ENCODE measurements at places on chromosomes 11 and 22. TPM values are rescaled to one million over a fixed set of nuclear protein-coding genes. Genes with fewer than 3 reads are reported as not detected.

The SLC22A25 gene
- total RNA-seq = not detected

The PHLDA2 gene
- total RNA-seq = 5.0 TPM

The OMP gene
- 1.2 TPM for total RNA-seq

The CAPN5 gene
- total RNA-seq = 27.5 TPM

The KRTAP5-10 gene
- total RNA-seq = not detected

The OR56A4 gene
- total RNA-seq = not detected

The MS4A4E gene
- total RNA-seq = not detected

The MIOX gene
- total RNA-seq = not detected

The CNIH2 gene
- total RNA-seq = 0.37 TPM

The CDCA5 gene
- 6.0 TPM for total RNA-seq

The DEUP1 gene
- total RNA-seq = not detected

The NDUFS8 gene
- total RNA-seq = 78.4 TPM

The LRRC74B gene
- total RNA-seq = under 0.01 TPM

The MORC2 gene
- 16.6 TPM for total RNA-seq

The MFRP gene
- not detected for total RNA-seq

The PIWIL4 gene
- total RNA-seq = 2.5 TPM

The RELT gene
- total RNA-seq = 10.9 TPM

The BSCL2 gene
- total RNA-seq = 41.1 TPM

The LMO2 gene
- total RNA-seq = not detected

The AIFM3 gene
- 0.59 TPM for total RNA-seq

The CARD18 gene
- not detected for total RNA-seq

The OR5P2 gene
- not detected for total RNA-seq

The NOX4 gene
- 4.2 TPM for total RNA-seq

The AMOTL1 gene
- 38.6 TPM for total RNA-seq

The SERPIND1 gene
- total RNA-seq = not detected

The OR52N4 gene
- total RNA-seq = not detected

The SNRPD3 gene
- total RNA-seq = 137 TPM

The CBLIF gene
- total RNA-seq = not detected

The MMP1 gene
- 122 TPM for total RNA-seq

The KCNA4 gene
- total RNA-seq = not detected

The CCDC86 gene
- total RNA-seq = 19.4 TPM

The PEX16 gene
- total RNA-seq = 17.9 TPM

The PRG3 gene
- total RNA-seq = not detected

The HEPN1 gene
- total RNA-seq = 0.09 TPM

The FXYD2 gene
- total RNA-seq = not detected

The HTR3B gene
- total RNA-seq = not detected

The RAB3IL1 gene
- total RNA-seq = 2.1 TPM

The DBX1 gene
- not detected for total RNA-seq

The TSSK2 gene
- not detected for total RNA-seq

The ZFPL1 gene
- 23.5 TPM for total RNA-seq

The ZP1 gene
- 0.60 TPM for total RNA-seq

The PRRG4 gene
- under 0.01 TPM for total RNA-seq

The MGAT3 gene
- under 0.01 TPM for total RNA-seq

The ZNF215 gene
- 6.1 TPM for total RNA-seq

The TEX12 gene
- 0.30 TPM for total RNA-seq

The CADM1 gene
- total RNA-seq = 8.4 TPM

The EHF gene
- 16.0 TPM for total RNA-seq

The BLID gene
- 46.5 TPM for total RNA-seq

The SLC25A18 gene
- total RNA-seq = not detected

The ANO9 gene
- total RNA-seq = not detected

The NCF4 gene
- not detected for total RNA-seq

The SULT4A1 gene
- 0.30 TPM for total RNA-seq

The BUD13 gene
- total RNA-seq = 9.5 TPM

The TRIM48 gene
- not detected for total RNA-seq

The PTPN5 gene
- not detected for total RNA-seq
